ENCODE measurements at places on chromosomes 3 and 15.

DNA sequence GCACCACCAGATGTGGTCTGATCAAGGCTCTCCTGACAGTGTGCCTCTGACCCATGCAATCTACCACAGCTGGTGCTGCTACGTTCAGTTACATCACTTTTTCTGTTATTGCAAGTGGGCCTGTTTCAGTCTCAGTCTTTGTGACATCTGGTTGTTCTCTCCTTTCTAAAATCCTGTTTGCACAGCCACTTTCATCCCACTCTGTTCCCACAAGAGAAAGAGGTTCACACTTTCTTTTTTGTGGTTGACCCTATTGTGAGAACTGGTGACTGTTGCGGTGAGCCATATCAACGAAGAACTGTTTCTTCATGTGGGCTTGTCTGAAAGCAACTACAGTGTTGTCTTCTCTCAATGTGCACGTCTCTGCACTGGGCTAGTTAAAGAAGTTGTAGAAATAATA lies 342.8 kb upstream of the ARPP21 start:
- no peak for DNase-seq

- DNase-seq: no peak
Measured at GRCh38 chr3:10340476-10340875, 19.6 kb upstream of the SEC13 start.

- no peak for DNase-seq
Measured at GRCh38 chr3:10975695-10976234, 16.8 kb upstream of the SLC6A1 start.

DNA sequence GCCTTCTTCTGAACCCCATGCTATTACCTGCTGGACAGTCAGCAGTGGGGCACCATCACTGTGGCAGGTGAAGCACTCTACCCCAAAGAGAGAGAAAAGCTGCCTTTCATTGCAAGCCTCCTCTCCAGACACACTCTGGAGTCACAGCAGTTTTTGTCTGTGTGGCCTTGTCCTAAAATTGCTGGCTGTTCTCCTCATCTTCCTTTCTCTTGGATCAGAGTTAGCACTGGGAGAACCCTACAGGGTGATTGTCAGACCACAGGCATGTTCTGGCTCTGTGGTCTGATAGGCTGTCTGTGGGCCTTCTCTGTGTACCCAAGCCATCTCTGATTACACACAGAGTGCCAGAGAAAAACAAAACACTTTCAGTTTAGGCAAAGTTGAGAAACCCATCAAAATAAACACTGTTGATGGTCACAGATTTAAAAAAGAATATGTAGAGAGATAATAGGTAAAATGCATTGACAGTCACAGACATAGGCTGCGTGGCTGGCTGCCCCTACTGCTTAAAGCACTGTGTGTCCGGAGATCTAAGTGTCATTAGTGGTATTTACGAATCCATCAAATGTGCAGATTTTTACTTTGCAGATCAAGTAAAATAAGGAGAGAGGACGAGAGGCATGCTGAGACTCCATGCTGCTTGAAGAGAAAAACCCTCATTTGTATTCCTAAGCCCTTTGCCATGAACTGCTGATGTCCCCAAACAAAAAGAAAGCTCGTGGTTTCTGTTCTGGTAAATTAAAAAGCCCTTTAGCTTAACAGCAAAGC lies 689.9 kb downstream of the TUSC7 start:
- DNase-seq: no peak

DNA sequence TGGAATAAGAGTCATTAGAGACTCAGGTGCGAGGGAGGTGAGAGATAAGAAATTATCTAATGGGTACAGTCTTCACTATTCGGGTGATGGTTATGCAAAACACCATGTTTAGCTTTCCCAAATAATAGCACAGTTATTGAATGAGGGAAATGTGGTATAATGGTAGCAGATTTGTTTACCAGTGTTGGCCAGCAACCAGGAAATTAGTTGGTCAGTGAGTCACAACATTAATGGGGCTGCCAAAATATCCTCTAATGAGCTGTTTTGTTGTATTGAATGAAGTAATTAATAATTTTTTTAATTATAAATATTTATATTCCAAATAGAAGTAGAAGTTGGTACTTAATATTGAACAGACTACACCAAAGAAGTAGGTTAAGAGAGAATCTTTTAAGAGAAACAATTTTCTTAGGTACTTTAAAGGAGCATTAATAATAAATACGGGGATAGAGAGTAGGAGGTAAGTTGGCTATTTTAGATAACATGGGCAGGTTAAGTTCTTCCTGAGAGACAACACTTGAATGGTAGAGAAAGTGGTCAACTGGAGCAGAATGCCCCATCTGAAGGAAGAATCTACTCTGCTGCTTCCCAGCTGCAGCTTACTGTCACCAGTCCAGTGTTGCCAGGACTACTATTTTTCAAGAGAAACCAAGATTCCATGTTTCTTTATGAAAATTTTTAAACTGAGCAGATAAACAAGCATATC lies 218.8 kb downstream of the UBE2E2 start:
- no peak for DNase-seq

DNA sequence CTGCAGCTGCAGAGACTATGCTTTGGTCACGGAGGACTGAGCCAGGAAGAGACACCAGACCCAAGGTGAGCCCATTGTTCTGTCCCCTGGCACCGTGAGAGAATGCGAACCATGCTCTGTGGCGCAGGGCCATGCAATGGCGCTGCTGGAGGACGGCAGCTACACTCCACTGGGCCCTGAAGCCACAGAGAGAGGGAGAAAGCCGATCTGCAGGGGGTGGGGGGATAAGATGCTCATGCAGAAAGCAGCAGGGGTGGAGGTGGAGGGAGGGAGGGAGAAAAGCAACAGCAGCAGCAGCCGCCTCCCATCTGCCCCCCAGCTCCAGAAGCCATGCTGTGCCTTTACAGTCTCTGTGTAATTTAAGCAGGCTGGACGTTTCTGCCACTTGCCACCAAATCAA lies 5.3 kb downstream of the BDH1 start:
- DNase-seq: no peak

- DNase-seq: no peak
Measured at GRCh38 chr3:12483410-12483809, 870 bp upstream of the TSEN2 start.

DNA sequence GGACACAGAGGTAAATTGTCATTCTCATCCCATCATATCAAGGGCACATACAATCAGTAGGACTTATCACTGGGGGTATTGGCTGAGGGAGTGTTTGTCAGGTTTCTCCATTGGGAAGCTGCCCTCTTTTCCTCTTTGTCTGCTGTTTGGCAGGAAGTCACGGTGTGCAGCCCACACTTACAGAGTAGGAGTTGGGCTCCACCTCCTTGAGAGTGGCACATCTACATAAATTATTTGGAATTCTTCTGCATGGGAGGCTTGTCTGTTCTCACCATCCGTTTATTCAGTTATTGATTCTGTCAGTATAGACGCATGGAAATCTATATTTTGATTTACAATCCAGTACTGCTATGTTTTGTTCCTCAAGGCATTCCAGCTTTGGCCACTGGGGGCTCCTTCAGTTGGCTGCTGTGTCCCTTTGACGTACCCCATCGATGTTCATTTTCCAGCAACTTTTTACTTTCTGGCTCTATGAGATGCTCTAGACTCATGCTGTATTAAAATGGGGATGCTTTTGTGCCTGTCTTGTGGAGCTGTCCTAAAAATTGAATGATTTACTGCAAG lies 200.3 kb downstream of the SLCO3A1 start:
- no peak for DNase-seq

DNA sequence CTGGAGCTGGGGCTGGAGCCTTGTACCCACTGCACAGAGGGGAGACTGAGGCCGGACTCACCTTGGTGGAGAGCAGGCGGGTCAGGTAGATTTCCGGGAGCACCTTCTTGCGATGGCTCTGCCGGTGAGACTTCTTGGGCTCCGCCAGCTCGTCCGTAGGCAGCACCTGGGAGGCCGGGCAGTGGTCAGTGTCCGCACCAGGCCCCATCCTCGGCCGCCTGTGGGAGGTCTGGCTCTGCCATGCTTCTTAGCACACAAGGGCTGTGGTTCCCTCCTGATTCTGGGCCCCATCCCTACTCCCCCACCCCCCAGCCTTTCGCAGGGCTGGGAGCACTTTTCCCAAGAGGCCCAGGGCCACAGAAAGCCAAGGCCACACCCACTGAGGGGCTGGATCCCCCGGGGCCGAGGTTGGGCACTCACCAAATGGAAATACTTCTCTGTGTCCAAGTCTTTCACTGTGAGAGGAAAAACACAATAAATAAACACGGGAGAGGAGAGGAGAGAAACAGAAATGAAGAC lies 17.4 kb downstream of the H1-8 start:
- no peak for DNase-seq

GRCh38 chr3:15404767-15405166 lies 22.6 kb downstream of the METTL6 start:
- DNase-seq: no peak

DNA sequence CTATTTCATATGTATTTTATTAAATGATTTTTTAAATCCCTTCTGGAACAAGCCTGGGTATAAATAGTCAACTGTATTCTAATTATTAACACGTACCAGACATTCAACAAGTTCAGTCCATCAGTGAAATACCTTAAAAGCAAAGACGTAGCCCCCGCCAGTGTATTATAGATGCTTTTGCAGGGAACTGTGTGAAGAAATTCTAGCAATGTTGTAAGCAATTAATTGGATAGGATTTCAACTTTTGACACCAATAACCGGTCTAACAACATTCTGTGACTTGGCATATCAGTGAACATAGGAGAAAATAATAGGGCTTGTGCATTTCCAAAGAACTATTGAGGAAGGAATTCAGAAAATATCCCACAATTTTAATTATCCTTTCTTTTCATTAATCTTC lies 67.2 kb upstream of the TGFBR2 start:
- DNase-seq: no peak

GRCh38 chr3:16599694-16600093 lies 5.5 kb downstream of the DAZL start:
- DNase-seq: no peak

DNA sequence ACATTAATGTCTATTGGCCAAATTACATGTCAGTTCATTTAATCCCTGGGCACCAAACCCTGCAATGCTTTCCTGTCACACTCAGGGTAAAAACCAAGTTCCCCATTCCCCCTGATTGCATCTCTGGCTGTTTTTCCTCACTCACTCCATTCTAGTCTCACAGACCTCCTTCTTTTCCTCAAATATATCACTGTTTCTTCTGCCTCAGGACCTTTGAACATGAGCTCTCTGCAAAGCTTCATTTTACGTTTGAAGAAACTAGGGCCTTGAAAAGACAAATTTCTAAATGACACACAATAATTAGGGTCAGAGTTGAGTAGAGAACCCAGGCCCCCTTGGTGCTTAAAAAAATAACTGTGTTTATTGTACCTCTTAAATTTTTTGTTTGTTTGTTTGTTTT lies 230.6 kb downstream of the THRB start:
- no peak for DNase-seq

DNA sequence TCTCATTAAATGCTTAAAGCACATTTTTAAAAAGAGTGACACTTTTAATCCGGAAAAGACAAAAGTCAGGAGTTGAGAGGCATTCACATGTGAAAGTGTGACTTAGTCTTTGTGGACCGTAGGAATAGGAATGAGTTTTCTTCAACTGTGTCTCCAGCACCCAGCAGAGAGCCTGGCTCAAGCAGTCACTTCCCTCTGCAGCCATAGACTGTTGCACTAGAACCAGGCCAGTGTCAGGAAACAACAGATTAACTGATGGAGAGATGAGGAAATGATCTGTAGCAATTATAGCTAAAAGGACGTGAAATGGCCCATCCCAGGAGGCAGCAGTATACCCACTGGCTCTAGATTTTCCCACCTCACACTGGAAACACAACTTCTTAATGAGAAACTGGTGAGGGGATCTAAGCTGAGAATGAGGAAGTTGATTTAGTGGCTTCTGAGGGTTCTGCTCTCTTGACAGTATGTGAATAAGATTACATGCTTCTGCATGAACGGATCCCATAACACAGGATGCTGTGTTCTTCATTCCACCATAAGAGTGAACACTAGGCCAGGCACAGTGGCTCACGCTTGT lies 19.8 kb downstream of the CFAP92 start:
- DNase-seq: no peak

- no peak for DNase-seq
Measured at GRCh38 chr3:128557531-128558280, 64.7 kb upstream of the GATA2 start.

- no peak for DNase-seq
Measured at GRCh38 chr3:102136183-102136582, 286.9 kb downstream of the NFKBIZ start.

GRCh38 chr15:27763514-27763913 lies 335.6 kb downstream of the OCA2 start:
- no peak for DNase-seq

GRCh38 chr15:29455055-29455454 lies 185.4 kb upstream of the NSMCE3 start:
- DNase-seq: no peak

GRCh38 chr15:87826119-87826747 lies 430.3 kb downstream of the NTRK3 start:
- DNase-seq: no peak

GRCh38 chr15:25801586-25802284 lies 61.4 kb downstream of the ATP10A start:
- no peak for DNase-seq

GRCh38 chr15:92821491-92822116 lies 78.5 kb upstream of the CHD2 start:
- no peak for DNase-seq

- DNase-seq: no peak
Measured at GRCh38 chr3:188335656-188336055, 181.7 kb downstream of the LPP start.

DNA sequence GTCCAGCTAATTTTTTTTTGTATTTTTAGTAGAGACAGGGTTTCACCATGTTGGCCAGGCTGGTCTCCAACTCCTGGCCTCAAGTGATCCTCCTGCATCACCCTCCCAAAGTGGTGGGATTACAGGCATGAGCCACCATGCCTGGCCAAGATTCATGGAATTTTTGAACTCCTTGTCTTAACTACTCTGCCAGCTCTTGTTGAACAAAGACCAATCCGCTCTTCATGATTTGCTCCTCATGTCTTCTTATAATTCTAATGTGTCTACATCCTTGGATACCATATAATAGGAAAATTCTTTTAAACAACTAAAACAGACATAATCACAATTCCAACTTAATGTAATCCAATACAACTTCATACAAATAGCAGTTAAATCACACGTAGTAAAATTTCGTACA lies 21.3 kb downstream of the UBA5 start:
- no peak for DNase-seq

Data from stimulated activated CD4-positive, alpha-beta T cell treated with anti-CD3 and anti-CD28 coated beads, Interleukin-4, amount 100 ng/mL, for 4 hours (primary cell).